ENCODE measurements at places on chromosomes 3 and 15. TPM values are rescaled to one million over a fixed set of nuclear protein-coding genes. Genes with fewer than 3 reads are reported as not detected.

SKOR1 gene
- 1.3 TPM for total RNA-seq

PPARG gene
- total RNA-seq, result 37.8 TPM

EPM2AIP1 gene
- 30.6 TPM for total RNA-seq

CADM2 gene
- 60.8 TPM for total RNA-seq

CPN2 gene
- not detected for total RNA-seq

HRG gene
- total RNA-seq, result not detected

GOLGA8R gene
- total RNA-seq, result 15.6 TPM

FGF7 gene
- 239 TPM for total RNA-seq

SLC38A3 gene
- 2.5 TPM for total RNA-seq

UQCRC1 gene
- total RNA-seq, result 96.9 TPM

OXTR gene
- 1.3 TPM for total RNA-seq

WNT7A gene
- total RNA-seq, result not detected

NPAP1 gene
- not detected for total RNA-seq

CDHR4 gene
- 1.6 TPM for total RNA-seq

TP63 gene
- total RNA-seq, result 7.2 TPM

CGNL1 gene
- 38.1 TPM for total RNA-seq

PLA2G4D gene
- not detected for total RNA-seq

HYAL1 gene
- total RNA-seq, result 19.4 TPM
